ENCODE measurements at places on chromosomes 1 and 21.

DNA sequence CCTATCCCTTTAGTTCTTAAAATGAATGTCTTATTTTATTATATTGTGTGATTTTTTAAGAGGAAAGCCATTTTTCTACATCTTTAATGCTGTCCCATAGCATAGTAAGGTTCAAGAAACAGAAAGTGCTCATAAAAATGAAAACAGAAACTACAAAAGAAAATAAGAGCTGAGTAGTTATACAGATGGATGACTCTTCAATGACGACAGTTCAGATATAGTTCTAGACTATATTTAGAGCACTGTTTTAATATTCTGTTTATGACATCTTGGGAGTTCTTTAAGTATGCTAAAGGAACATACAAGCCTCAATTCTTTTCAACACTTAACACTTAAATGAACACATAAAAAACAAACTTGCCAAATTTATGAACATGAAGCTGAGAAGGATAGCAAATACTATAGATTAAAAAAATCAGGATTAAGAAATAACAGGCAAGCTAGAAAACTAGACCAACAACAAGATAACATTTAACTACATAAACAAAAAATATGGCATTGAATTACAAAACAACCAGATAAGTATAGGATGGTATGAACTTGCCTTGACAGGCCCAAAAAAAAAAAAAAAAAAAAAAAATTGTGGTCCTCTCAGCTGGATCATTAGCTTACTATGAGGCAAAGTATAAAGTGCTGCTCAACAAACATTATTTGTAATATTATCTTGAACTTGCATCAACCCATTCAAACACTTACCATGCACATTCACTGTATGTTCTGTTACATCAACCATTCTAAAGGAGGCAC, 87.9 kb downstream of the ZZZ3 start:
- DNase-seq: no peak

GRCh38 chr1:101013776-101014175, 11.8 kb downstream of the DPH5 start:
- no peak for DNase-seq

DNA sequence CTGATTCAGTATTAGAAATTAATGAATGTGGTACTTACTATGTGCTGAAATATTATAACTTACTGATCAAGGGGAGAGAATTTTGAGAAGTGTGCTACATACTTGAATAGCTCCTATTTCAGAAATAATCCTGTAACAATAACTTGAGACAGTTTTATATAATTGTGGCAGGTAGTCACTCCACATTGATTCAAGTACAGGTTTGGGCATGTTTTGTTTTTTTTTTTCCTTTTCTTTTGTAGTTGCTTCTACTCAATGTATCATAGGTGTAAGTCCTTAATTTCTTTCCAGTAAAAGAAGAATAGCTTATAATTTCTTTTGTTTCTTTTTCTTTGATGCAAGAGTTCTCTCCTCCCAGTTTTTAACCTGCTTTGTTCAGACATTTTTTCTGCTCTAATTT, 86.1 kb upstream of the ADGRL2 start:
- no peak for DNase-seq

GRCh38 chr1:156106624-156107488, 7.7 kb upstream of the LMNA start:
- peak; percentile 71 for DNase-seq

- DNase-seq: no peak
Observed at GRCh38 chr1:202710070-202711045, at the start of gene SYT2. Gene SYT2 (minus strand): TSS chr1:202710454. CDS start chr1:202605772, 104,682 bp downstream.

- DNase-seq: no peak
Observed at GRCh38 chr1:185533596-185533995, 200.6 kb upstream of the HMCN1 start.

DNA sequence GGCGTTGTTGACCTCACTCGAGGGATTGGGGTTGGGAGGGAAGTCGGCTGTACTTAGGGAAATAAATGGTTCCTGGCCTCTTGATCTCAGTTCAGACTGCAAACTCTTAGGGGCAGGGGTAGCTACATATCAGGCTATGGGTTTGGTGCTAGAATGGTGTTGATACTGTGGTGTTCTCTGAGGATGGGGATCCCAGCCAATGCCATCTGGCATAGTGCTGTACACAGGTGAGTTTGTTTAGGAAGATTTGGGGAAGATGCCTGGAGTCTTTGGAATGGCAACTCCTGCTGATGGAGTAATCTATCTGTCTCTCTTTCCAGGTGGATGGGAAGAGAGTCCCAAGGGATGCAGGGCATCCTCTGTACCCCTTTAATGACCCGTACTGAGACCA, 14.3 kb upstream of the NASP start:
- DNase-seq: no peak

DNA sequence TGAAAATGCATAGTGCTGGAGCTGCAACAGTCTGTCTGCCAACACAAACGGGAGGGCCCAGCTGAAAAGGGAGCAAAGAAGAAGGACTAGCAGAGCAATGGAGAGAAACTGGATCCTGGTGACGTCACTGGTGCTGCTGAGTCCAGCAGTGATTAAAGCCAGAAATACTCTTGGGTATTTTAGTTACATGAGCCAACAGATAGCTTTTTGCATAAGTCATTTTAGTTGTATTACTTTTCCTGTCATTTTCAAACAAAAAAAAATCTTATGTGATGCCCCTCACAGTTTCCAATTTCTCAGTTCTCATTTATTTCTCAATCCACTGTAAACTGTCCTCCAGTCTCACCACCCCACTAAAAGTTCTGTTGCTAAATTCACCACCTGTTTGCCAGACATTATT, 38.7 kb upstream of the NEK7 start:
- no peak for DNase-seq

DNA sequence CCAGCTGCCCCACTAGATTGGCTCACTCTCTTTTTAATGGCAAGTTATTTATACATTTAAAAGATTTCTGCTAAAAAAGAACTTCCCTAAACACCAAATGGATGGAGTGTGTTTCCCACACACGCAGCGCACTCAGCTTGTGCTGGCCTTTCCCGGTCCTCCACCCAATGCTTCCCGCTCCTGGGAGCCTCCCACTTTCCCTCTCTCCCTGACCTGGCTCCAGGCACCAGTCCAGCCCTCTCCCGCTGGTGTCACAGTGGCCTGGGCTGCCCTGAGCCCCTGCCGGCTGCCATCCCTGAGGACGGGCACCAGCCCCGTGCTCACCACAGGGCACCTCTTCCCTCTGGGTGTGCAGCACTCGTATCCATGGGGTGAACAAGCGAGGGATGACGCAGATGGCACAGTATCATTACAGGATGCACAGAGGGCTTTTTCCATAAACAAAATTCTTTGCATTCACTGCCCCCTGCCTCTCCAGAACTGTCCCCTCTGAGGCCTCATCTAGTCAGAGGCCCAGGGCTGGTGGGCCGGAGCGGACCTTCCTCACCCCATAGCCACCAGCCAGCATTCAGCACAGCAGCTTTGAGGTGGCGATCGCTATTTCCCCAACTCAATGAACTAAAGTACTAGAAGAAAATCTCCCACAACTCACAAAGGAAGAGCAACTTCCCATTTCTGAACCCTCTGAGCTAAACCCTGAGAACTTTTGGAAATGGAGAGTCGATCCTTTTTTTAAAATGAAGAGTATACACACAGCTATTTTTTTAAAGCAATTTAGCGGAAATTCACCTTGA, 68.5 kb downstream of the SLC37A1 start:
- DNase-seq: no peak

GRCh38 chr1:227952374-227953021, 4.8 kb upstream of the WNT9A start:
- no peak for DNase-seq

DNA sequence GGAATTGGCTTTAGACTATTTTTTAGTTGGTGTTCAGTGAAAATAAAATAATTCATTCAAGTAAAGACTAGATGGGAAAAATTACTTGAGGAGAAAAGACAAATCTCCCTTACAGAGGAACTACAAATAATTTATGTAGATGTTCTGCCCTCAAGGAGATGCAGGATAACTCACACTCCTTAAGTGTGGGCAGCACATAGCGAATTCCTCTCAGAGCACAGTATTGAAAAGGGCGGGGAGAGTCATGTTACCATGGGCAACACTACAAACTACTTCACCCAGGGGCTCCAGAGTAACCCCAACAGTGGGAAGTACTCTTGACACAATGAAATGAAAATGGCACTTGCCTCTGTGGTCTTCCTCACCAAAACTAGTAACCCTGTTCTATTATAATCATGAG, 20.6 kb upstream of the LAMC2 start:
- no peak for DNase-seq

DNA sequence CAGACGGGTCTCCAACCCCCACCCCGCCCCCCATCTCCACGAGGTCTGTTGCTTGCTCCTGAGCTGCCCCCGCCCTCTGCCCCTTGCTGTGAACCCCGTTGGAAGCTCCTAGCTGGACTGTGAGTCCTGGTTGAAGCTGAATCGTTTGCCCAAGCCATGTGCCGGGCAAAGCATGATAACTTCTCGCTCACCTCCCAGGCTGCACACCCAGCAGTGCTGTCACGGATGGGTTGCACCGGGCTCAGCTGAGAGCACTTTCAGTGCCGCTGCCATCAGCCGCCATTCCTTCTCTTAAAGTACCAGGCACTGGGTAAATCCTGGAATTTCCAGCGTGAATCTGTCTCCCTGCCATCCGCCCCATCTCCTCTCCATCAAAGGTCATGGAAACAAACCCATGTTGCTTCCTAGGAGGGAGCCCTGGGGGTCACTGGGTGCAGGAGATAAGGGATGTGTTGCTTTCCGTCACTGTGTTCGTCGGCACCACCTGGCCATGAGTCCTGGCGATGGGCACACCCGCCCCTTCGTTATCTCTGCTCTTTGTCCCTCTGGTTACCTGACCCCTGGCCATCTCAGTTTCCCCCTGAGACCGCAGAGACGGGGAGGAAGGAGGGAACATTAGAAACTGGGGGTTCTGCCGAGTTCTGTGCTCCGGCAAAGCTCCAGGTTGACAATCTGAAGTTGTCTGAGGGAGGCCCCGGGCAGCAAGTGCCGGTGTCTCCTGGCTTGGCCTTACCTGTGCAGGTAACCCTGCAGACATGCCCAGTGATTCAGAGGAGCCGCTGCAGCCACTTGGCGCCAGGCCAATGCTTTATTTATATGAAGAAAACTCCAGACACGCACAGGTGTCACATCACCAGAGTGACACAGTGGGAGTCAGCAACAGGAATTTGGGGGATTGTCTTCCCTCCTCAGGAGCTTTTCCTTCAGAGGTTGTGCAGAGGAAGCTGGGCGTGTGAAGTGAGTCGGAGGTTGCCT, 2.7 kb downstream of the PDE9A start:
- DNase-seq: no peak

DNA sequence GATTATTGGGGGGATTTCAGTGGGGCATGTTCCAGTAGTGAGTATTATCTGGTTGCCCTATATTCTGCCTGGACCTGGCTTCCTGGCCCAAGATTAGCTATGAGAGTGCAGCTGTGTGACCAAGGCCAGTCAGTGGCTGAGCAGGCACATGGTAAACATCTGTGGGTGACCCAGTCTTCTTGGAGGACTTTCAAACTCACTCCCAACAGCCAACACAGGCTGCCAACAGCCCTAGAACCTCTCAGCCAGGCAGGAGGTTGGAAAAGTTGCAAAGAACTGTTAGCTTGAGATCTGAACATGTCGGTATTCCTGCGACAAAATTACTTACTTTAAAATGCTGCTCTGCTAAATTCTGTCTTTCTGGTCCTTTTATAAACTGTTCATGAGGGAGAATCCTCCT, 192.4 kb downstream of the TGFBR3 start:
- no peak for DNase-seq

DNA sequence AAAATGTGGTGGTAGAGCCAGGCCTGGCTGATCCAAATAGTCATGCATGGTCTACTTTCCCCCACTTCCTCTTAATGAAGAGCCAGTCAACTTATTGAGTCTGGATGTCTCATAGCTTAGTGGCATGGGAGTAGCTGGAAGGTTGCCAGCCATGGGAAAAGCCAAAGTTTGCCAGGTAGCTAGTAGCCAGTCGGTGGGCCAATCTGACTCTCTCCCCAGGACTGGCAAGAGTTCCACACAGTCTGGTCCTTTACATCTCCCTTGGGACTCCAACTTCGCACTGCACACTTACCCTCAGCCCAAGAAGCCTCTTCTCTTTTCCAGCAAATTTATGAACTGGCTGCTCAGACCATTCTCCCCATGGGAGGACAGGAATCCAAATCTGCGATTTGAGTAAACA, 8.3 kb downstream of the WARS2 start:
- no peak for DNase-seq

DNA sequence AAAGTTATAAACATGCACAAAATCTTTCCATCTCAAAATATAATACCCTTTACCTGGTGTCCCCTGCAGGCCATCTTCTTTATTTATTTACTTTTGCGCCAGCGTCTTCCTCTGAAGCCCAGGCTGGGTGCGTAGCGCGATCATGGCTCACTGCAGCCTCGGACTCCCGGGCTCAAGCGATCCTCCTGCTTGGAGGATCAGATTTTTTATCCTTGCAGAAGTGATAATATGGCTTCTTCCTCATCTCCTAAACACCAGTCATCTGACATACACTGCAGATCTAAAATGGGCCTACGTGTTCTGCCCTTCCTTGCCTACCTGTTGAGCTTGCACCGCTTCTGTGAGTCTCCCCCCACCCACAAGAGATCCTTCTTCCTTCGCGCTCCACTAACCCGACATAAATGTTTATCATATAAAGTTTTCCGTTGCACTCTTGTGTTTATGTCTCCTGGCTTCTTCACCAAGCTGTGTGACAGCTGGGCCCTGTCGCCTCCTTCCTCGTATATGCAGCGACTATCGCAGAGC, 506 bp upstream of the SRP9 start:
- DNase-seq: no peak

GRCh38 chr21:16402752-16403151, 673.0 kb downstream of the USP25 start:
- DNase-seq: no peak

GRCh38 chr1:63693944-63694571, 79.8 kb upstream of the ROR1 start:
- no peak for DNase-seq

- DNase-seq: no peak
Observed at GRCh38 chr1:181674617-181675016, 191.3 kb downstream of the CACNA1E start.

All from memory B cell (primary cell).